ENCODE measurements at places on chromosomes 7 and 10. TPM values are rescaled to one million over a fixed set of nuclear protein-coding genes. Genes with fewer than 3 reads are reported as not detected.

The OSBPL3 gene
- 4.2 TPM for polyA plus RNA-seq

The HOXA10 gene
- 77.5 TPM for polyA plus RNA-seq

The BCAP29 gene
- 50.5 TPM for polyA plus RNA-seq

DNA sequence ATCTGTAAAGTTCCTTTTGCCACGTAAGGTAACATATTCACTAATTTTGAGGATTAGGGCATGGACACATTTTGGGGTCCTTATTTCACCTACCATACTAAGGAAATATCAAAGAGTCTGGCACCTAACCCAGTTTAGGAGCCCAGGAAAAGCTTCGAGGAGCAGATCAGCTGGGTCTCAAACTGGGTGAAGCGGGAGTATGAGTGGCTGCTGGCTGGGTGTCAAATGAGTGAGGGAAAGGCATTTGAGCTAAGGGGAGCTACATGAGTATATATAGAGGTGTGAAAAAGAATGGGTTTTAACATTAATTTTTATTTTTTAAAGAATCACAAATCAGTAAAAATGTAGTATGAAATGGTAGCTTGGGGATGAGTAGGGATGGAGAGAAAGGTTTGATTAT, 71.3 kb downstream of the MCU start:
- no peak for DNase-seq
- peaks cover 23% of the 10 kb centered on the region for H3K4me1 ChIP-seq
- H3K36me3 ChIP-seq, result no peaks in the 10 kb centered on the region
- H3K27ac ChIP-seq, result no peak overlapping the region
- no peak overlapping the region for H3K4me3 ChIP-seq

DNA sequence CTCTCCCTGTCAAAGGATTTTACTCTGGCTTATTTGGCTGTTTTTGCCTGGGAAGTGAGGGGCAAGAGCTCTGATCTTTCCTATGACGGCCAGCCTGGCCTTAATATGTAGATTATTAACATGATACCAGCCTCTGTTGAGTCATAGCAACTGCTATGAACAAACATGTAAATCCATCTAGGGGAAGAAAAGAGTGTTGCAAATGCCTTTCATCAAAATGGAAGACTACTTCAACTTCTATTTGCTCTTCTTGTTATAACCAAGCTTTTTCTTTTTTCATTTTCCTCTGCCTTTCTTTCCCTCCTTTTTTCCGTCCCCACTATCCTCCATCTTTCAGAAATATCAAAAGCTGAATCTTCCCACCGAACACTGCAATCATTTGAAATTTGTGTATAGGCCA, 46.6 kb downstream of the BTRC start:
- H3K27ac ChIP-seq, result no peak overlapping the region
- H3K36me3 ChIP-seq, result no peaks in the 10 kb centered on the region
- no peaks in the 10 kb centered on the region for H3K27me3 ChIP-seq
- no peak overlapping the region for H3K4me3 ChIP-seq

GRCh38 chr10:17005621-17006566, 123.7 kb downstream of the CUBN start:
- no peaks in the 10 kb centered on the region for H3K36me3 ChIP-seq
- peak overlapping the region; percentile 38 for H3K27ac ChIP-seq
- no peak for DNase-seq
- no peak overlapping the region for H3K4me3 ChIP-seq
- H3K27me3 ChIP-seq, result no peaks in the 10 kb centered on the region
- peaks cover 10% of the 10 kb centered on the region for H3K4me1 ChIP-seq

DNA sequence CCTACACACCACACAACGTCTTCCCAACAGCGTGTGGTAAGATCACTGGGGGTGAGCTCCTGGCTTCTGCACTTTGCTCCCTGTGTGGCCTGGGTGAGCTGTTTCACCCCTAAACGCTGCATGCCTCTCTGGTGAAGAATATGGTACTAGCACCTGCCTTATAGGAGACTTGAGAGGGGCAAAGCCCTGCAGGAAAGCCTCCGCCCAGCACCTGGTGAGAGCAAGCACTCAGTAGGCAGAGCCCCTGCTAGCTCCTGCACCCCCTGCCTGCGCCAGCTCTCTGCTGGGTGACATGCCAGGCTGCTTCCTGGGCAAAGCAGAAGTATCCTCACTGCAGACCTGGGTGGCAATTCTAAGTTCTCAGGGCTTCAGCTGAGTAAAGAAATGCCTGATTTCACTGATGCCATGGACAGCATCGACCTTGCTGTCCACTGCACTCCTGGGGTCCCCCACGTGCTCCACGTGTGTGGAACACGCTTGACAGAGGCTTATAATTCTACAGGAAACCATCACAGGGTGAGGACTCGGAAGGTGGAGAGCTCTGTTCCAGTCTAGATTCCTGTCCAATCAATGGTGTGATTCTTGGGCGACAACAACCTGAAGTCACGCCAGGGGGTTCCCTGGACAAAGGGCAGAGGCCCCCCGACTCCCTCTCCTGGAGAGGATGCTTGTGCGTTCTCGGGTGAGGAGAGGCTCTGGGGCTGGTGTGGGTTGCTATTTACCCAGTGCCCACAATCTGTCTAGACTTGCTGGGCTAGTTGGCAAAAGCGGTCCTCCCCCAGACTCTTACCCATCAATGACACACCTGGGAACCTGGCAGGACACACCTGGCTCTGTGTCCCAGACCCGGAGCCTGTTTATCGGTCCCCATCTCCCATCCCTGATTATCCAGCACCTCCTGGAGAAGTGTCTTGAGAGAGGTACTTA, 5.0 kb upstream of the CALML5 start:
- H3K27ac ChIP-seq, result no peak overlapping the region
- no peaks in the 10 kb centered on the region for H3K27me3 ChIP-seq
- H3K4me1 ChIP-seq, result no peaks in the 10 kb centered on the region
- no peaks in the 10 kb centered on the region for H3K36me3 ChIP-seq
- no peak for DNase-seq

DNA sequence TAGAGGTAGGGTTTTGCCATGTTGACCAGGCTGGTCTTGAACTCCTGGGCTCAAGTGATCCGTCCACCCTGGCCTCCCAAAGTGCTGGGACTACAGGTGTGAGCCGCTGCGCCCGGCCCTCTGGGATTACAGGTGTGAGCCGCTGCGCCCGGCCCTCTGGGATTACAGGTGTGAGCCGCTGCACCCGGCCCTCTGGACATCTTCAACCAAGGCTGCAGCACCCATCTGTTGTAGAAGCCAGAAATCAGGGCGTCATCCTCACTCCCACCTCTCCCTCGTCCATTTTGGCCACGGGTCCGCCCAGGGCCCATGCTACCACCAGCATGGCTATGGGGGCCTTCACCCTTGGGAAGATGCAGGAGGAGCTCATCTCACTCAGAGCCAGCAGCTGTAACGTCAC, 38.5 kb upstream of the EBF3 start:
- no peaks in the 10 kb centered on the region for H3K36me3 ChIP-seq
- no peak overlapping the region for H3K4me3 ChIP-seq
- H3K4me1 ChIP-seq, result no peaks in the 10 kb centered on the region
- no peak for DNase-seq
- H3K27me3 ChIP-seq, result no peaks in the 10 kb centered on the region

DNA sequence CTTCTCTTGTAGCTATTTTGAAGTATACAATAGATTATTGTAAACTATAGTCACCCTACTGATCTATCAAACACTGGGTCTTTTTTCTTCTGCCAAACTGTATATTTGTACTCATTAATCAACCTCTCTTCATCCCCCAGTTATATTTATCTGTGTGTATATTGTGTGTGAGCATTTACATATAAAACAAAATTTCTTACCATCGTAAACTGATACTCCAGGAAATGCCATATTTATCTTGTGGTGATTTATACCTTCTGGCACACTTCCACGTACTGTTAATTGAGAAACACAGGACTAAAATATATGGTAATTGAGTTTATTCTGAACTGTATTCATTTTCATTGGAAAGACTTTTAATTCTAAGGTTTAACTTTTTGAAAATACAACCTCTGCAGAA, 18.9 kb downstream of the ANLN start:
- no peak for DNase-seq
- H3K27me3 ChIP-seq, result no peaks in the 10 kb centered on the region
- no peaks in the 10 kb centered on the region for H3K36me3 ChIP-seq
- no peaks in the 10 kb centered on the region for H3K4me1 ChIP-seq
- H3K27ac ChIP-seq, result no peak overlapping the region

DNA sequence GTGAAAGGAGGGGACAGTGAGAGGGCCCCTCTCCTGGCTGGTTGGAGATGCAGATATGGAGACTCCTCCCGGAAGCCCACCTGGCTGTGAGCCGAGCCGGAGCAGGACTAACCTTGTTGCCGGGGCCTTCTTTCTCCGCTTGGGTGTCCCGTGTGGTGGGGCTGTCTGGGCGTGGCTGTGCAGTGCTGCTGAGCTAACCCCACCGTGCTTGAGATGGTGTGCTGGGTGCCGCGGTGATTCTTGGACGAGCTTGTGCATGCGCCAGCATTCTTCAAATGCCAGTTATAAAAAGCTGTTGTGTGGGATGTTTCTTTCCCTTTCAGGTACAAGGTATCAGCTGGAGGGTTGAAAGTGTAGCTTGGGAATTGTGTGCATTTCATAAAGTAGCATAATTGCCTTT, 48.8 kb downstream of the DAGLB start:
- H3K27ac ChIP-seq, result peak overlapping the region; percentile 36
- peaks cover 4% of the 10 kb centered on the region for H3K36me3 ChIP-seq
- peaks cover 52% of the 10 kb centered on the region for H3K4me1 ChIP-seq
- no peak for DNase-seq

Measured in psoas muscle (tissue), 8 donors.